ENCODE measurements at places on chromosomes 2 and 18. TPM values are rescaled to one million over a fixed set of nuclear protein-coding genes. Genes with fewer than 3 reads are reported as not detected.

DNA sequence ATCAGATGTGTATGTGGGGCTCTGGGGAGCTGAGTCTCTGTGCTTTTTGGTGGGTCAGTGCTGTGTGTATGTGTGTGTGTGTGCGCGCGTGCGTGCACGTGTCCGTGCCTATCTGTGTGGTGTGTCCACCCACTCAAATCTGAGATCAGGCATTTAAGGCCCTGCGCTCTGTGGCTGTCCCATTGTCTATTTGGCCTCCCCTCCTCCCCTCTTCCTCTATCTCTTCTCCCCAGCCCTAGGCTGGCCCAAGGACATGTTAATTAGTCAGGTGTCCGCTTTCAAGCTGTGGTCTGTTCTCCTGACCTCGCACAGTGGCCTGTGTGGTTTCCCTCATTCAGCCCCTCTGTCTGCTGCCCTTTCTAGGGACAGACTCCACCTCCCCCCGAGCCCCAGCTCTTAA, 136.4 kb downstream of the DYSF start:
- no peak for DNase-seq

- peak; percentile 83 for DNase-seq
Observed at GRCh38 chr2:104766683-104767082, 87.2 kb upstream of the POU3F3 start.

- DNase-seq = no peak
Observed at GRCh38 chr18:65752625-65753325, 2.0 kb downstream of the CDH7 start.

DNA sequence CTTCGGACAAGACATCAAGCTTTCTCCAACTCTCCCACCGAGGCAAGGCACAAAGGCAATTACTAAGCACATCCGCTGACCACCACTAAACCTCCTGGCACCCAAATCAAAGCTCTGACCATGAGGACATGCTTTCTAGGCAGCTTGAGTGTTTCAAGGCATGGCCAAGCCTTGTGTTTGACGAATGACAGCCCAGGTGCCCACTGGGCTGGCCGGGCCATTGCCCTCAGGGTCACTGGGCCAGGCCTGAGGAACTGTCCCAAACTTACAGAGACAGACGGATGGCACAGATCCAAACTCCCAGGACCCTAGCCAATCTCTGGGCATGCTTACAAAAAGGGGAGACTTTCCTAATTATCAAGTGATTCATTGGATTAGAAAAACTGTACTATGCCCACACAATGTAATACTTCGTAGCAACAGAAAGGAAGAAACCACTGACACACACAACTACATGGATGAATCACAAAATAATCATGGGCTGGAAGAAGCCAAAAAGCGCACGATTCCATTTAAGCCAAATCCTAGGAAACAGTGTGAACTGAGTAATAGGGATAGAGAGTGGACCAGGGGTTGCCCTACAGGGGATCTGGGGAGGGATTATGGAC, 20.2 kb downstream of the CRACDL start:
- no peak for DNase-seq

Gene LYG1
- 1.8 TPM for total RNA-seq

Gene GPR148
- total RNA-seq = not detected

Gene CFAP53
- total RNA-seq = 0.78 TPM
